Ascending aorta (tissue), 2 donors: ENCODE measurements at places on chromosomes 16 and 17. TPM values are rescaled to one million over a fixed set of nuclear protein-coding genes. Genes with fewer than 3 reads are reported as not detected.
A peak's percentile ranks its signal among the peaks of the same experiment; 100 is the strongest.

Gene CBFA2T3
- 32.8 TPM for total RNA-seq

Gene OTOP3
- total RNA-seq, result not detected

GRCh38 chr16:57735755-57736418 is at the start of gene KATNB1:
Gene KATNB1 (plus strand): TSS chr16:57735770. CDS start chr16:57737244, 1,474 bp downstream.
- DNase-seq, result no peak

Gene TOM1L1
- 31.0 TPM for total RNA-seq

Gene FOXN1
- total RNA-seq, result not detected

- DNase-seq, result no peak
Observed at GRCh38 chr16:48057048-48057447, 98.7 kb downstream of the ABCC12 start.

GRCh38 chr17:1447052-1447451 is 9.0 kb downstream of the CRK start:
- DNase-seq, result no peak

- DNase-seq, result no peak
Observed at GRCh38 chr17:1367351-1367745, 32.7 kb downstream of the YWHAE start.

DNA sequence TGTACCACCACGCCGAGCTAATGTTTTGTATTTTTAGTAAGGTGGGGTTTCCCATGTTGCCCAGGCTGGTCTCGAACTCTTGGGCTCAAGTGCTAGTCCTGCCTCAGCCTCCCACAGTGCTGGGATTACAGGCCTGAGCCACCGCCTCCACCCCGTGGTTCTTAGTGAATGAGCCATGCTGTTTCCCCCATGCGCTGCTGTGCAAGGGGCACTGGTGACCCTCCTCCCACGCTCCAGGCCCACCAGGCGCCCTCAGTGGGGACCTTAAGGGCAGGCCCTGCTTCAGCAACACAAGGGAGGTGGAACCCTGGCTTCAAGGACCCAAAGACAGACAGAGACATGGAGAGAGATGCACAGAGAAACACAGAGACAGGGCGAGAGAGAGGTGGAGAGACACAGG is 15.4 kb upstream of the NUDT16L1 start:
- DNase-seq, result no peak

GRCh38 chr16:80027007-80027965 is 426.7 kb upstream of the MAF start:
- DNase-seq, result peak; percentile 67

DNA sequence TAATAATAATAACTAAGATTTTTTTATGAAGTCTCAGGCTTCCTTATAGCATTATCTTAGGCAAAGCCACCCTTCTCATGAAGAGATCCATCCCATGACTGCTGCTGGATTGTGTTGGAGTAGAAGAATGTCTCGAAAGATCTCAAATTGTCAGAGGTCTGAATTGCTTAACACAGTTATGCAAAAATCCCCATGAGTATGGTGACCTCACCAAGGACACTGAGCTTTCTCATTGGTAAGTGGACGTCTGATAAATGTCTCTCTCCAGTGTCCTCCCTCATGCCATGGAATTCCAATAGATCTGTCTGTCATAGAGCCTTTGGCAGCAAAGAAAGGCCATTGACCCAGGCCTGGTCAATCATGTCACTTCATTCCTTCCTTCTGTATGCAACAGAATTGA is 264.5 kb downstream of the CDH11 start:
- no peak for DNase-seq

- DNase-seq, result no peak
Observed at GRCh38 chr17:55673743-55674506, 48.7 kb downstream of the TMEM100 start.

GRCh38 chr17:37772982-37773381 is 28.1 kb upstream of the HNF1B start:
- DNase-seq, result no peak

- DNase-seq, result no peak
Observed at GRCh38 chr16:74094514-74094913, 202.1 kb upstream of the PSMD7 start.

- DNase-seq, result no peak
Observed at GRCh38 chr16:17465460-17465859, 5.3 kb downstream of the XYLT1 start.

- DNase-seq, result peak; percentile 85
Observed at GRCh38 chr17:57987581-57988300, at the start of gene VEZF1. Gene VEZF1 (minus strand): TSS chr17:57988254. CDS start chr17:57988111, 143 bp downstream.

Gene COPZ2
- total RNA-seq, result 155 TPM
